Activated CD4-positive, alpha-beta T cell treated with anti-CD3 and anti-CD28 coated beads for 36 hours (primary cell): ENCODE measurements at places on chromosomes 12 and 14.

GRCh38 chr12:76586764-76587395 lies 27.3 kb upstream of the OSBPL8 start:
- peak; percentile 44 for DNase-seq

DNA sequence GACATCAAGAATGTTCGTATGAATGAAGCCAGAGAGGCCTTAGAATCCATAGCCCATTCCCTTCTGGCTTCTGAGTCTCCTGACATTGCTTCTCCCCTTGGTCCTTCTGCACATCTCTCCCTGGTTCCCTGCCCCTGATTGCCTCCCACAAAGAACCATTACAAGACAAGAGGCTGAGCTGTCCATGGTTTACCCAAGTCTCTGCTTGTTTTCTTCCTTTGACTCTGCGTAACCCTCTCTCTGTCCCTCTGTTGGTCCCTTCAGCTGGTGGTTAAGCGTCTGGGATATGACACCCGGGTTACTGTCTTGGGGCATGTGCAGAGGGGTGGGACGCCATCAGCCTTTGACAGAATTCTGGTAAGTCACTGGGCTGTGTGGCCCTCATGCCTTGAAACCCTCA lies 15.9 kb downstream of the PFKM start:
- DNase-seq: no peak

DNA sequence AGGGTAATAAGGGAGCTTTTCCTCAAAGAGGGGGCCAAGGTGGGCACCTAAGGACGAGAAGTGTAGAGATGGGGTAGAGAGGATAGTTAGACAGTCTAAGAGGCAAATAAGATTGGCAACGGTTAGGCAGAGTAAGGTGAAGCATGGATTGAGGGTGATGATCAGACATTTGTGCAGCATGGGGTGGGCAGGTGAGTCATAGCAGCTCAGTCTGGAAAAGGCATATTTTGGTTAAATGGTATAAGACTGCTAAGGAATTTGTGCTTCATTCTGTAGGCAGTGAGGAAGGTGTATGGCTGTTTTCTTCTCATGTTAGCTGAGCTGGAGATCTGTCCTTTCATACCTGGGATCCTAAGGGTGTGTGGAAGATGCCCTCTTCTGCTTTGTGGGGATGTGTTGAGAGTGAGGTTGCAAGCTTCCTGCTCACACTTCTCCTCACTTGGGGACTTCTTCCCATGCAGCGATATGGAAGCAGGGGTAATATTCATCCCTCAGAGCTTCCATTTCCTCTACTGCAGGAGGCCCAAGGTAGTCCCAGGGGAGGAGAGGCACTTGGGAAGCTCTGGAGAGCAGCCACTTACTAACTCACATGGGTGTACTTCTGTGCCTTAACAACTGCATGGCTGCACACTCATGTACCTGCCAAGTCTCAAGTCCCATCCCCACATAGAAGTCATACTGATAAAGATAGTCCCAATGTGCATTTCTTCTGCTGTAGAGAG lies 28.9 kb downstream of the GSG1 start:
- DNase-seq: no peak

DNA sequence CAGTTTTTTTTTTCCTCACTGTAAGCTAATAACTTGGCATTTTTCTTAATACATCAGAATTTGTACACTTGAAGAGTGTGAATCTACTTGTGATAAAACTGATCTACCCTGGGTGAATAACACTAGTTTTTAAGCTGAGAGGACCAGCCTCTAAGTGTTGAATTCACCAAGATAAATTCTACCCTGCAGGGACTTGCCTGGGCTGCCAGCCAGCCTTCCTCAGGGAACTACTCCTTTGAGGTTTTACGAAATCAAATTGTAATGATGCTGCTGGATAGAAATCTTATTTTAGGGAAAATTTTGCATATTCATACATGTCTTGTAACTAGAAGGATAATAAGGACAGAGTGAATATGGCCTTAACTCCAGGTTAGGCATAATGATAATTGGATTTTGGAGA lies 1.9 kb downstream of the MED21 start:
- no peak for DNase-seq

- no peak for DNase-seq
These were observed 2.9 kb downstream of the PRMT5 start for GRCh38 chr14:22926316-22926715.

GRCh38 chr12:111584959-111585358 lies 14.2 kb downstream of the ATXN2 start:
- DNase-seq: no peak

DNA sequence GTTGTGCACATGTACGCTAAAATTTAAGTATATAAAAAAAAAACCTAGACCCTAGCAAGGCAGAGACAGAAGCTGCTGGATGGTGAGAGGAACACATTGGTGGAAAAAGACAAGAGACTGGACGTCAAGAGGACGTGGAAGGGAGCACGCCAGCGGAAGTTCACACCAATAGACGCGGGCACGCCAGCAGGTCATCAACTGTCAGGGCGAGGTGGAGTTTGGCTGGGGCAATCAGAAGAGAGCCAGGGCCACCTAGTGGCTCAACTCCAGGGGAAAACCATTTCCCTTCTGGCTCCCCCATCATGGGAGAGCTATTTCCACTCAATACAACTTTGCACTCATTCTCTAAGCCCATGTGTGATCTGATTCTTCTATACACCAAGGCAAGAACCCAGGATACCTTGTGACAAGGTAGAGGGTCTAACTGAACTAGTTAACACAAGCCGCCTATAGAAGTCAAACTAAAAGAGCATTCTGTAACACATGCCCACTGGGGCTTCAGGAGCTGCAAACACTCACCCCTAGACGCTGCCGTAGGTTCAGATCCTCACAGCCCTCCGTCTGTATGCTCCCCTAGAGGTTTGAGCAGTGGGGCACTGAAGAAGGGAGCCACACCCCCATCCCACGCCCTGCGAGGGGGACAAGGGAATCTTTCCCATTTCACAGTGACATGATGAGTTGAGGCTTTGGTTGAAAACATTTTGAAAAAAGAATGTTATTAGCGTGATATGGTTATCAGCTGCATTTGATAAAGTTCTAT lies 702.7 kb downstream of the TMTC2 start:
- peak; percentile 18 for DNase-seq

GRCh38 chr14:94368243-94368590 lies 20.2 kb downstream of the SERPINA1 start:
- DNase-seq: no peak

GRCh38 chr12:128531170-128531569 lies 264.2 kb downstream of the TMEM132C start:
- DNase-seq: no peak

GRCh38 chr12:84637926-84638325 lies 274.7 kb downstream of the SLC6A15 start:
- no peak for DNase-seq

DNA sequence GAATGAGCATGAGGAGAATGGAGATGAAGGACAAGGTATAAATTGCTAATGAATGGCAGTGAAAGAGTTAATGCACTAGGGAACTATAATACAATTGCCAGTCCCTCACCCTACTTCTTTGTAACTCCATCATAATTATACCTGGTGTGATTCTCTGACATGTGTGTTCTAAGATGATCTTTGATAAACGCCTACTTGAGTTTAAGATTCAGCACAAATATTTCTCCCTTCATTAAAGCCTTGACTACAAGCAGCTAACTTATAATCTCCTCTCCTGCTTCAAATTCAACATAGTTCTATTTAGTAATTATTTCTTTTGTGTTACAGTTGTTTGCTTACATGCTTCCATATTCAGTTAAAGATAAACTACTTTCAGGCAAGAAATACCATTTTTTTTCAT lies 9.7 kb upstream of the CLEC2A start:
- DNase-seq: no peak

GRCh38 chr12:130608132-130608531 lies 108.0 kb downstream of the RIMBP2 start:
- no peak for DNase-seq

- DNase-seq: peak; percentile 88
These were observed 187.0 kb downstream of the ETV6 start for GRCh38 chr12:11836282-11837151.

DNA sequence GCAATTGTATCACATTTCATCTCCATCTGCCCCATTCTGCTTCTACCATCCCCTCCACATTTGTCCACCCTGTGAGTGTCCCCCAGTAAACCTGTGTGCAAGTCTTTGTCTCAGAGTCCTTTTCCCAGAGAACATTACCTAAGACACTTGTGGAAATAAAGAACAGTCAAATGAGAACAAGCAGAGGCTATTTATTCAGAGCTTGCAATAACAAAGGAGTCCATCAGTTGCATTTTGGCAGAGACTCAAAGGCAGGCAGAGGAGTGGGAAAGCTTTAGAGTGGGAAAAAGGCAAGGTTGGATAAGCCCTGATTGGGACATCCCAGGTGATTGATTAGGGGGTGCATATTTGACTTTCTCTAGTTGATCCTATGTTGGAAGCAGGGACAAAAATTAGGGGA lies 18.2 kb upstream of the PPFIBP1 start:
- no peak for DNase-seq

GRCh38 chr12:85190728-85191127 lies 89.3 kb upstream of the ALX1 start:
- no peak for DNase-seq

- DNase-seq: no peak
These were observed 128.0 kb downstream of the CCDC91 start for GRCh38 chr12:28318273-28318672.

- DNase-seq: no peak
These were observed 48.4 kb downstream of the DCAF4 start for GRCh38 chr14:72974661-72975060.

DNA sequence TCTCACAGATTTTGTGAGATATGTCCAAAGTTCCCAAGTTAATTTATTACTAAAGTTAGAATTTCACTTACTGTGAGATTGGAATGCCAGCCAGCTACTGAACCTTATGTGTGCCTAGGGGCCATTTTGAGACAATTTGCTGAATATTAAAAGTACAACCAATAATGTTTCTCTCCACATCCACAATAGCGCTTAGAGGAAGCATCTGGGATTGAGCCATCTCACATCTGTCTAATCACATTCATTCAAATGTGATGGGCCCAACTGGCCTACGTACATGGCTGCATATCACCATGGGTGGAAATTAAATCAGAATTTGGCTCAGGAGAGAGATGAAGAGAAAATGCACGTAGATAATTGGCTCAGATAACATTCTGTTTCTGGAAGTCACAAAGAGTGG lies 1294.0 kb downstream of the AACS start:
- no peak for DNase-seq

GRCh38 chr12:59936534-59936933 lies 340.7 kb downstream of the SLC16A7 start:
- DNase-seq: no peak

DNA sequence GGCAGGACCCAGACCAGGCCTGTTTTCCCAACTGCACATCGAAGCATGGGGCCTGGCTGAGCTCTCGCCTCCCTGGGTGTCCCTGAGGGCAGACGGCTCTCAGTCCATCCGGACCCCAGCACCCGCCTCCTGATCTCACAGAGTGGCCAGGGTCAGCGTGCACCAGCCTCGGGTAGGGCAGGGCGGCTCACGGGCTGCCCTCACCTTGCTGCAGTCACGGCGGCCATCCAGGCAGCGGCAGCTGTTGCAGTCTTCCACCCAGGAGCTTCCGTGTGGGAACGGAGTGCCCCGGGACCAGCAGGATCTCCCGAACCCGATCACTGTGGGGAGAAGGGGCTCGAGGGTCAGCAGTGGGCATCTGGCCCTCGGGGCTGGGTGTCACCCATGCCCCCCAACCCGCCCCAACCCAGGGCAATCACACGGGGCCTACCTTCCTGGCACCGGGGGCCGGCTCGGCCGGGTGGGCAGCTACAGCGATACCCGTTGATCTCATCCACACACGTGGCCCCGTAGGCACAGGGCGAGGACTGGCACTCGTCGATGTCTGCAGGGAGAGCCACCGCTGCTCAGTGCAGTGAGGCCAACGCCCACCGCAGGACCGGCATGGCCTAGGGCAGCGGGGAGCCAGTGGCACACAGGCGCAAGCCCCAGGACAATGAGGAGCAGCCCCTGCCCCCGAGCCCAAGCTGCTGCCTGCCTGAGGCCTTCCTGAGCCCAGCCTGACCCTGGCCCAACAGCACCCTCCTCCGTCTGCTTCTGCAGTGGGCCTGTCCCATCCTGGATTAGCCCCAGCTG lies 22.2 kb downstream of the JAG2 start:
- peak; percentile 3 for DNase-seq

GRCh38 chr14:97337267-97337666 lies 540.1 kb downstream of the VRK1 start:
- DNase-seq: no peak

GRCh38 chr14:104687601-104688504 lies 1.6 kb upstream of the INF2 start:
- no peak for DNase-seq

- DNase-seq: no peak
These were observed 106.8 kb downstream of the LGR5 start for GRCh38 chr12:71546322-71546861.

DNA sequence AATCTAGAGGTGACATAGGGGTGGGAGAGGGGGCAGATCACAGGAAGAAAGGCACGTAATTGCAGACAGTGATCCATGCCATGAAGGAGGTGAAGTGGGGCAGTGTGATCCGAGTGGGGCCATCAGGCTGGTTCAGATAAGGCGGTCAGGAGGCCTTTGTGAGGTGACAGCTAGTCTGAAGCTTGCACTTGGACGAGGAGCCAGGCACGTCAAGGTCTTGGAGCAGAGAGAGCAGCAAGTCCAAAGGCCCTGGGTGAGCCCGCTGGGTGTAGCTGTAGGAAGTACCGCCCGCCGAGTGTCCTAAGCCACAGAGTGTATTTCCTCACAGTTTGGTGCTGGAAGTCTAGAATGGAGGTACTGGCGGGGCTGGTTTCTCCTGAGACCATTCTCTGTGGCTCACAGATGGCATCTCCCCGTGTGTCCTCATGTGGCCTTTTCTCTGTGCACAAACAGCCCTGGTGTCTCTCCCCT lies 23.6 kb downstream of the RHOF start:
- no peak for DNase-seq

- DNase-seq: no peak
These were observed 3.5 kb upstream of the GTF2A1 start for GRCh38 chr14:81224222-81224621.

- DNase-seq: no peak
These were observed 12.6 kb downstream of the SLC25A29 start for GRCh38 chr14:100293497-100294212.

- no peak for DNase-seq
These were observed 9.4 kb downstream of the SYNE2 start for GRCh38 chr14:63862163-63862562.

DNA sequence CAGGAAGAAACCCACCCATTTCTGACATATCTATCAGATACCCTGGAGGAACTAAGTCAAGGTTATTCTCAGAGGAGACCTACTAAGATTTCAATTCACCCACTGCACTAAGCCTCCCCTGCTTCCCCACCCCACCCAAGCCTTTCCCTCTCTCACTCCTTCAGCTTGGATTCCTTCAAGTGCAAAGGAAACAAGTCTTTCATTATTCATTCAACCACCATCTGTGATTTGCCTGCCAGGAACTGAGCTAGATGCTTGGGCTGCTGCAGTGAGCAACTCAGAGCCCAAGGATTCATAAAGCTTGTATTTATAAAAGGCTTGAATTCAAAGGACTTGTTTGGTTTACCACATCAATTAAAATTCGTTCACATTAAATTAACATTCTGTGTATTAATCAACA lies 161.3 kb downstream of the GXYLT1 start:
- no peak for DNase-seq

GRCh38 chr12:77433799-77434198 lies 368.4 kb upstream of the E2F7 start:
- no peak for DNase-seq
